Right cardiac atrium (tissue), 5 donors: ENCODE measurements at places on chromosomes 7 and 10. TPM values are rescaled to one million over a fixed set of nuclear protein-coding genes. Genes with fewer than 3 reads are reported as not detected.

DNA sequence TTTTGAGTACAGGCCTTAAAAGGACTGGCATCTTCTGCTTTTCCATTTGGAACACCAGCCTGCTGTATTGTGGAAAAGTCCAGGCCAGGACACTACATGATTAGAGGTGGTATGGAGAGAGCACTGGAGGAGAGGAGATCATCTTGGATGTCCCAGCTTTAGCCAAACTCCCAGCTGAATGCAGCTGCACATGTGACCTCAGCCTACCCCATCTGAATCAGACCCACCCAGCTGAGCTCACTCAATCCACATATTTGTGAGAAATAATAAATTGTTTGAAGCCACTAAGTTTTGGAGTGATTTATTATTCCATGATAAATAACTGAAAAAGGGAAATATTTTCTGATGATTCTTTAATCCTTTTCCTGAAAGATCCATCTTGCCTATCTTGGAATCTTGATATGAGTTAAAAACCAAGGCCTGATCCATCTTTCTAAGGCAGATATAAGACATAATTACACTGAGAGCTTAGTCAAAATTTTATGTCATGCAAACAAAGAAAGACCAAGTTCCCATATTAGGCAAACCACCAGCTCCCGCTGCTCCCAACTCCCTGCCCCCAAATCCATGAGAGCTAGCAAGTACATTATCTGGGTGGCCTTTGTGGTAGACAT, 55.1 kb upstream of the TRIL start:
- DNase-seq: no peak

GRCh38 chr7:71497256-71497946, 365.5 kb downstream of the GALNT17 start:
- no peak for DNase-seq

DNA sequence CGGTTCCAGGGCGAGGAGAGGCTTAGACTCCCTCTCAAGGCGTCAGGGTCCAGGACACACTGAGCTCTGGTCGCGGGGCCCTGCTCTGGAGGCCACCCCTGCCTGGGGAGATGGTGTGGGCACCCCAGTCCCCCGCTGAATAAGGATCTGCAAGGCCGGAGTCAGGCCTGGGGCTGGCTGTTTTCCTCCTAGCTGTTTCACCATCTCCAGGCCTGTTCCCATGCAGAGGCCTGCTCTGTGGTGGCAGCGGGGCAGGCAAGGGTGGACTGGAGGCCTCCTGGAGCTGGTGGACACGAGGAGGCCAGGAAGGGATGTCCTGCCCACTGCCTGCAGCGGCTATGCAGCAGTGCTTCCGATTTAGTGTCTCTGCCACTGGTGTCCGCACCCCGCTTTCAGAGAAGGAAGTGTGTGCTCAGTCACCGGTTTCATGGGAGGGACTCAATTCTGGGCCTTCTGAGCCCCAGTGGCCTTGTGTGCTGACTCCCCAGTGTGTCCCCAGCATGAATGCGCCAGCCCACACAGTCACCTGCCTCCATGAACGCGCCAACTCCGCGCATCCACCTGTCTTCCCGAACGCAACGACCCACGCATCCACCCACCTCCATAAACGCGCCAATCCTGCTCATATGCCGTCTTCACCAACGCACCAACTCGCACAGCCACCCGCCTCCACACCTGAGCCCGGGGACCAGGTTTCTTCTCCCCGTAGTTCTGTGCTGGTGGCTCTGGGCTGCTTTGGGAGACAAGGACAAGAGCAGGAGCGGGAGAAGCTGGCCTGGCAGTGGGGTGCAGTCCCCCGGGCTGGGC, 14.5 kb upstream of the GPR146 start:
- peak; percentile 41 for DNase-seq

DNA sequence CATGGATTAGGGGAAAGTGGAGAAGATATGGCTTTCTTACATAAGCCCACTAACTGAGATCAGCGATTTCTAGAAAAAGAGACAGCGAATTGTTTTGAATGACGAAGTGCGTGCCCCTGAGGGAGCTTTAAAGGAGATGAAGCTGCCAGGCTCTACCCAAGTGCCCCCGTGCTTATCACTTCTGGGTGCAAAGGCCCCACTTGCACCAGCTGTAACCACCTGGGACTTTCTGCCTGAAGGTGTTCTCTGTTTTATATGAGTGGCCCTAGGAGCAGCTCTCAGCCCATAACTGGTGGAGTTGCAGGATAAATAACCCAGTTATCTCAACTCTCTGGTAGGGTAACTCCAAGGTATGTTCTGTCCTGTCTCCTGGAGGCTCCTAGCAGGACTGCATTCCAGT, 20.4 kb upstream of the CARD11 start:
- DNase-seq: no peak

GRCh38 chr10:77576444-77577032, 61.1 kb downstream of the KCNMA1 start:
- DNase-seq: no peak

AASS gene
- 14.3 TPM for total RNA-seq

DNA sequence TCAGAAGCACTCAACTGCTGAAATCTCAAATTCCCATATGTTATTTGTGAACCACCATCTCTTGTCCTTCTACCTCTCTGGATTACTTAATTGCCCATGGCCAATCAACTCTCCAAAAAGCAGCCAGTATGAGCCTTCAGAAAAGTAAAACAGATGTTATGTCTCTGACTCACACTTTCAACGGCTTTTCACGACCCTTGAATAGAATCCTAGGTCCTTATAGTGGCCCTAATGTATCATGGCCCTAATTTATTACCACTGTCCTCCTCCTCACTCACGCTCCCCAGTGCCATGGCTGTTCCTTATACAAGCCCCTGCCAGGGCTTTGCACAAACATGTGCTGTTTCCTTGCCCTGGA, 20.0 kb downstream of the ZNF438 start:
- no peak for DNase-seq

DNA sequence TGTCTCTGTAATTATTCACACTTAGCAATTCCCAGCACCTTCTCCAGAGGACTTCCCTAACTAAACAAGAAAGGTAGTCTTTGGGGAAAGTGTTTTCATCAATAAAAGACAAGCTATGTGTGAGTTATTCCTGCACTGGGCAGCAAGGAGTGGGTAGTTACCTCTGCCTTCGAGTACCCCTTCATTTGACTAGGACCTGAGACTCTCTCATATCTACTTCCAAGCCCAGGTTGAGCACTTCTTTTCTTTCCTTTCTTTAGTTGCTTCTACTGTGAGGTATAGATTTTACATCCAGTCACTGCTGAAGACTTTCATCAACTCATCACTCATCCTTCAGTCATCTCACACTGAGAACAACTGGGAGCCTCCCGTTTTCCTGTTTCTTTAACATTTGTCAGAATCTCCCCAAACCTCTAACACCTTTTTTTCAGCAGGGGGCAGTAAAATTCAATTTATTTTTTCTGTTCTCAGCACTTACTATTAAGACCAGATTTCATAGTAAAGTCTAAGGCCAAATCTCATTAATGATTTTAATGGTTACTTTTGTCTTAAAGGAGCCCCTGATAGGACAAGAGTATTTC, 80.1 kb upstream of the PRSS1 start:
- DNase-seq: no peak

FGFR2 gene
- 4.0 TPM for total RNA-seq
